ENCODE measurements at places on chromosomes 7 and 10.

- DNase-seq, result no peak
These were observed 35.2 kb downstream of the TNRC18 start for GRCh38 chr7:5388273-5388901.

DNA sequence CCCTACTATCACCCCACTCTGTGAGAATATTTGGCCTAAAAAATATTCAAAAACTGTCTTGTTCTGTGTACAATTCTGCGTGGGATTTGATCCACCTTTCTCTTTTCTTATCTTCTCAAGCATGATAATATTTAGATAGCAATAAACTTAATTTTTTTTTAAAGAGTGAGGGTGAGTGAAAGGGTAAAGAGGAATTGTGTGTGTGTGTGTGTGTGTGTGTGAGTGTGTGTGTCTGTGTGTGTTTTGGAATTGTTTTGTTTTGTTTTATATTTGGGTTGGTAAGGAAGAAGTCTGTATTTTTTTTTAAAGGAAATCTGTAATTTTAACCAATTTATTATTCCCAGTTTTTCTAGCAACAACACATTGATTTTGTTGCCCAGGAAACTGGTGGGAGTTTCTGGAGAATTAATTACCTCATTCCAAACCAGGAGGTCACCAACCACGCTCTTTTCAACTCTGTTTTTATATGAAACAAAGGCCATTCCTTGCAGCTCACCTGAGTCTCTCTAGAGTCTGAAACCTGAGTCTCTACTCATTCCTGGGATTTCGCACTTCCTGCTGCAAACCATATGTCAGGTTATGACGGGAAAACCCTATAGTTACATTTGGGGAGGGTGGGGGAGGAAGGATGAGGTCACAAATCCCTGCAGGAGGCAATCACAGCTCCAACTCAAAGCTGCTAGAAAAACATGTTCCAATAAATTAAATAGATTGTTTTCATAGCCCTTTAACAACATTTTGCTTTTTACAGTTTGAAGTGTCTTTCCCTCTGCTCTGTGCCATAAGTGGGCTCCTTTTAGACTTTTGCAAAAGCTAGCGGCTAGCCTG lies 38.1 kb upstream of the XPNPEP1 start:
- no peak for DNase-seq

DNA sequence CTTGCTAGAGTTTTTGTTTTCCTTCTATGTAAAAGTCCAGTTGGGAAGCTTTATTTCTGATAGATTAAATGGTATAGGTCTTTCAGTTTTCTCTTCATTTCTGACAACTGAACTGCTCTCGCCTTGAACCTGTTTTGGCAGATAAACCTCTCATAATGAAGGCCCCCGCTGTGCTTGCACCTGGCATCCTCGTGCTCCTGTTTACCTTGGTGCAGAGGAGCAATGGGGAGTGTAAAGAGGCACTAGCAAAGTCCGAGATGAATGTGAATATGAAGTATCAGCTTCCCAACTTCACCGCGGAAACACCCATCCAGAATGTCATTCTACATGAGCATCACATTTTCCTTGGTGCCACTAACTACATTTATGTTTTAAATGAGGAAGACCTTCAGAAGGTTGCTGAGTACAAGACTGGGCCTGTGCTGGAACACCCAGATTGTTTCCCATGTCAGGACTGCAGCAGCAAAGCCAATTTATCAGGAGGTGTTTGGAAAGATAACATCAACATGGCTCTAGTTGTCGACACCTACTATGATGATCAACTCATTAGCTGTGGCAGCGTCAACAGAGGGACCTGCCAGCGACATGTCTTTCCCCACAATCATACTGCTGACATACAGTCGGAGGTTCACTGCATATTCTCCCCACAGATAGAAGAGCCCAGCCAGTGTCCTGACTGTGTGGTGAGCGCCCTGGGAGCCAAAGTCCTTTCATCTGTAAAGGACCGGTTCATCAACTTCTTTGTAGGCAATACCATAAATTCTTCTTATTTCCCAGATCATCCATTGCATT lies 27.1 kb downstream of the MET start:
- DNase-seq, result no peak

DNA sequence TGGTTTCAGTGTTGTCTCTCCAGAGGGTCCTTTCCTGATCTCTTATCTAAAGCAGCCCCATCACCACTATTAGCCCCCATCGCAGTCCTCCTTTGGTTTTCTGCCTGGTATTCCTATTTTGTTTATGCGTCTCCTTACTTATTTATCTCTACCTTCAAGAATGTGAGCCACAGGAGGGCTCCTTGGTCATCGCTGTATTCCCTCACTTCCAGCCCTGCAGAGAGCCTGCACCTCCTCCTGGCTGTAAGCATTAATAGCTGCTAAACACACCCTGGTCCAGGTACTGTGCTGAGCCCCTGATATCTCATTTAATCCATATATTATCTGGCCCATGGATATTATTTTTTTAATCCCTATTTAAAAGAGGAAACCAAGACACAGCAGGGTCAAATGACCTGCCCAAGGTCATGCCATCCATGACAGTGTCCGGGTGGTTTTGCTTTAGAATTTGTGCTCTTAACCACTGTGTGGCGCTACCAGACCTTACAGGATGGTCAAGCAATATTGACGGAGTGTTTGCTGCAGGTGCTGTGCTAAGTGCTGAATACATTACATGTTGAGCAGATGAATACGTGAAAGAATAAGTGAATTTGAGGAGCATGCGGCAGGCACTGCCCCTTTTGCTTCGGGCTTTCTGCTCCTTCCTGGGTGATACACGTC lies 227.2 kb downstream of the ADAM12 start:
- no peak for DNase-seq

DNA sequence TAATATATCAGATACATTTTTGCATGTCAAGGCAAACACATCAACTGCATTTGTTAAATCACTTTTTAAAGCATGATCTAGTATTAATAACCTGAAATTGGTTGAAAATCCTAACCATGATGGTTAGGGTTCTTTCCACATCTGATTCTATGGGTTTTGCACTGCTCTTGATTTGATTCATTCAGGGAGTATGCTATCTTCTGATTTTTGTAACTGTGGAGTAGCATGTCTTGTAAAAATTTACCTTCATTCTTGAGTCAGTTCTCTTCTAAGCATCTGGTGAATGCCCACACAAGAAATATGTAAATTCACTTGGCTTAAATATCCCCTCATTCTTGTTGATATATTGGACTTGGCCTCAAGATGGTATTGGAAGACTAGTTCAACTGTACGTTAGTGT lies 178.7 kb downstream of the KLF6 start:
- DNase-seq, result no peak

- DNase-seq, result no peak
These were observed 92.0 kb downstream of the GNAI1 start for GRCh38 chr7:80226629-80227028.

GRCh38 chr10:128084364-128084763 lies 41.9 kb downstream of the MKI67 start:
- DNase-seq, result no peak

Data from kidney capillary endothelial cell (primary cell).